Activated CD4-positive, alpha-beta T cell treated with anti-CD3 and anti-CD28 coated beads, Interleukin-2, amount 10 ng/mL, durations not matched to agents 24 days and 14 days (primary cell): ENCODE measurements at places on chromosomes 4 and X. TPM values are rescaled to one million over a fixed set of nuclear protein-coding genes. Genes with fewer than 3 reads are reported as not detected.

DNA sequence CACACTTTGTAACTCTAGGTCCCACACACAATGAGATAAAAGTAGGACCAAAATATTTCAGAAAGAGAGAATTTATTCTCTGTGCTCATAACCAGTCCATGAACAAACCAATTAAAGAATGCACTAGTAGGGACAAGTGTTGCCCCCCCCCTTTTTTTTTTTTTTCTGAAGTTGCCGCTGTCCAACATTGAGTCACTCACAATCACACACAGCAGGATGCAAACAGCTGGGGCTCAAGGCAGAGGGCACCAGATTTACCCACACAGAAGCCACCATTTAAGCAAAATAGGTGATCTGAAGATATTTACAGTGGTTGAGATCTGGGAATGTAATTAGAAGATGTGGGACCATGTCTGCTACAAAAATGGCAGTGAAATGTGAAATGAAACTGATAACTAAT, 850.9 kb upstream of the SLIT2 start:
- H3K36me3 ChIP-seq, result no peaks in the 10 kb centered on the region
- no peak overlapping the region for H3K4me3 ChIP-seq
- H3K27ac ChIP-seq, result no peak overlapping the region
- no peak for DNase-seq

GRCh38 chrX:49309401-49309981, 6.0 kb downstream of the GAGE10 start:
- H3K27ac ChIP-seq, result peak overlapping the region; percentile 74
- H3K4me1 ChIP-seq, result peaks cover 16% of the 10 kb centered on the region

GRCh38 chrX:50719614-50720013, 94.4 kb downstream of the SHROOM4 start:
- H3K4me1 ChIP-seq, result no peaks in the 10 kb centered on the region
- no peak overlapping the region for H3K4me3 ChIP-seq
- no peaks in the 10 kb centered on the region for H3K36me3 ChIP-seq
- no peak overlapping the region for H3K27ac ChIP-seq

AVPR2 gene
- not detected in 2 replicates for total RNA-seq

RAB33A gene
- 20.6 and 21.0 TPM in 2 replicates for total RNA-seq
